CD4-positive, alpha-beta T cell treated with Interferon alpha-2 for 1 hour (primary cell): ENCODE measurements at places on chromosomes 11 and 22.

GRCh38 chr11:62337303-62338181 lies at the start of gene ASRGL1:
Gene ASRGL1 (plus strand): TSS chr11:62337448. CDS start chr11:62337978, 530 bp downstream.
- peak; percentile 80 for DNase-seq

DNA sequence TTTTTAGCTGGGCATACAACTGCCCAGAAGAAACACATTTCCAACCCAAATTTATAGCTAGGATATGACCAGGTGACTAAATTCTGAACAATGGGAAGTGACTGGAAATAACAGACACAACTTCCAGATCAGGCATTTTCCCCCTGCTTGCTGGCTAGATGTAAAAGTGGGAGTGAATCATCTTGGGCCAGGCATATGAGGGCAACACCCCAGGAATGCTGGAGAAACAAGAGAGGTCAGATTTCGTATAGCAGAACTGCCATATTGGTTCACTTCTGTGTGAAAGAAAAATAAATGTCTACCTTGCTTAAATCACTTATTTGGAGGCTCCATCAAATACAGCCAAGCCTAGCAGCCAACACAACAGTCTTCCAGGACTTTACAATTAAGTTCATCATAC lies 7.4 kb downstream of the ATL3 start:
- DNase-seq = no peak

GRCh38 chr11:128766591-128767081 lies 72.8 kb downstream of the FLI1 start:
- no peak for DNase-seq

DNA sequence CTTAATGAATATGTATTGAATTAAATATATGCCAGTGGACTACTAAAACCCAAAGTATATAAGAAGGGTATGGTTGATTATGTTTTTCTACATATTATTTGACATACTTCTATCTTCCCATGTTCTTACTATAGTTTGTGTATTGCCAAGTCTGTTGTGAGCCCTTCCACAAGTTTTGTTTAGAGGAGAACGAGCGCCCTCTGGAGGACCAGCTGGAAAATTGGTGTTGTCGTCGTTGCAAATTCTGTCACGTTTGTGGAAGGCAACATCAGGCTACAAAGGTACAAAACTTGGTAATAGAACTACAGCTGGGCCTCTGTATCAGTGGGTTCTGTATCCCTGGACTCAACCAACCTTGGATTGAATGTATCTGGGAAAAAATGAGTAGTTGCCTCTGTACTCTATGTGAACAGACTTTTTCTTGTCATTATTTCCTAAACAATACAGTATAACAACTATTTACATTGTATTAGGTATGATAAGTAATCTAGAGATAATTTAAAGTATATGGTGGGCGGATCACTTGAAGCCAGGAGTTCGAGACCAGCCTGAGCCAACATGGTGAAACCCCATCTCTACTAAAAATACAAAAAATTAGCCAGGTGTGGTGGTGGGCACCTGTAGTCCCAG lies 38.7 kb upstream of the TTC36 start:
- DNase-seq = peak; percentile 88

- DNase-seq = no peak
Observed at GRCh38 chr11:31824879-31825837, 14.0 kb upstream of the PAX6 start.

- DNase-seq = no peak
Observed at GRCh38 chr11:65401073-65401802, 14.8 kb downstream of the FRMD8 start.

GRCh38 chr11:32015427-32015826 lies 75.4 kb upstream of the RCN1 start:
- DNase-seq = no peak

DNA sequence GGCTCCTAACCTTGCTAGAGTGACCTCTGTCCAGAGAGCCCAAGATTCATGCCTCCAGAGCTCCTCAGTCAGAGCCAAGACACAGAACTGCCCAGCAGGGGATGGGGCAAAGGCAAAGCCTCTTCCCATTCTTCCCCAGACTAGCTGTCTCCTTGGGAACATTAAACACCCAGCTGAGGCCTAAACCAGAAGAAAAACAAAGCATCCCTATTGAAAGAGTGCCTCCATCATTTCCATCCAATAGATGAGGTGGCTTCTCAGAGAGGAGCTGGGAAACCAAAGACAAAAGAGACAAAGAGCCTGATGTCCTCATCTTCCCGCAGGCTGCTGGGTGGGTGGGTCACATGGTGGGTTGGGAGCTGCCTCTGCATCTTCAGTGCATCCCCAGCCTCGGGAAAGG lies 37.4 kb downstream of the COMMD9 start:
- no peak for DNase-seq

DNA sequence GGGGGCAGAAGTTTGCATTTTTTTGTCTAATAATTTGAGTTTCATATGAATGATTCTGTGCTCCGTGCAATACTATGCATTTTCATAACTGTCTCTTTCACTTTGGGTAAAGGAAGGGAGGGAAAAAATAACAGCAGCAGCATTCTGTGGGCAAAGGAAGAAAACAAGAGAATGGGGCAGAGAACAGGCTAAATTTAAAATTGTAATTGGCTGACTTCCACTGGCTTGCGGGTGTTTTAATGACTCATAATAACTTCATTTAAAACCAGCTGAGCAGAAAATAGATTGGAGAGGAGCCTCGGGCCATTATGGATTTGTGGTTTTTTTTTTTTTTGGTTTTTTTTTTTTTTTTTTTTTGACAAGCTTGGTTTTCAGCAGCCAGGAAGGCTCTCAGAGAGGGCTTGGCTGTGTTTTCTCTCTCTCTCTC lies 107.4 kb downstream of the ZBTB16 start:
- DNase-seq = peak; percentile 61

GRCh38 chr11:126968915-126969314 lies 31.7 kb downstream of the KIRREL3 start:
- no peak for DNase-seq
